GM12891 (cell line): ENCODE measurements at places on chromosomes 3 and 15.

DNA sequence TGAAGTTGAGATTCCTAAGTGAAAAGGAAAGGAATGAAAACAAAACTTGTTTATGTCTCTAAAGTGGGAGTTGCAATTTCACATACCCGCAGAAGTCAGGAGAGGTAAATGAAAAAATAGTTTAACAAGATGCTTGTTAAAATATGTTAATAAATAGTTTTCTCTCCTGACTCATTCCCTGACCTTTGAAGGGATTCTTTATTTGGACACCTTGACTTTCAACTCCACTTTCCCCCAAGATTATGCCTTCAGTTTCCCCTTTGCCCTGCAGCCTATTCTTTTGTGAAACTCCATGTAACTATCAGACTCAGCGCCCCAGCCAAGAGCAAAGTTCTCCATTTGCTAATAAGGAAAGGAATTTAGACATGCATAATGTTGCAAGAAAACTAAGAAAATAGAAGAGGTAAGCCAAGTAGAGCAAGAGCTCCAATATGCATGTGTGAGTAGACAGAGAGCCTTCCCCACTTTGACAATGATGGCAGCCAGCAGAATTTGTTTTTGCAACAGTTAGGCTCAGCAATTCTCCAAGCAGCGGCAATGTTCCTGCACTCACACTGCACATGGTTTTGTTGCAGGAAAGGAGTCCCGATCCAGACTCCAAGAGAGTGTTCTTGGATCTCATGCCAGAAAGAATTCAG is 61.2 kb downstream of the CD200 start:
- DNase-seq = no peak

DNA sequence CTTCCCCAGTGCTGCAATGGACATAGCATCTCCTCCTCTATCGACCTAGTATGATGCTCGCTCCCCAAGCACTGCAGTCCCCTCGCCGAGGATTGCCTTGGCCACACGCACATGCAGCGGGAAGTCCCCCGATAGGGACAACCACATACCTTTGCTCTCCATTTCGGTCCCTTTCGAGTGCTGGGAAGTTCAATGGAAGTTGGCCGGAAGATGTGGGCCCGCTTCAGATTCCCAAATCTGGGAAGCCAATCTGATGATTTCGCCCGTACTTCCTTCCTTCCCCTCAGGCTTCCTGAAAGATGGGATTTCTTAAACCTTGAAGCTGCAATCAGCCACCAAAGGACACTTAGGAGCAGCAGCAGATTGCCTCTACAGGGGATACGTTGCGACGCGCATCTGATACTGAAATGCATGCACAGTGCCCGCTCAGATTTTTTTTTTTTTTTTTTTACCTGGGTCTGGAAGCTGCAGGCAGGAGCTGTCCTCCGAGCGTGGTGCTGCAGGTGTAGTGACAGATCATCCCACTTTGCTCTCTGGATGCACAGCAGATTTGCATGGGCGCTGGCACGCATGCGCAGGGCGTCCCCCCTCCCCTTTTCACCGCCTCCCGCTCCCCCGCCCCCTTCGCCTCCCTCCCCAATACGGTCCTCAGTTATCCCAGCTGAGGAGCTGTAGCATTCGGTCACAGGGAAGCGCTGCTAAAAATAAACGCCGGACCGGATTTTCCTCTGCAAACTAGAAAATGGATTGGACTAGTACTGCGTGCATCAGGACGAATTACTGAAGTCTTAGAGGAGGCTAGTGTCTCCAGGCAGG is at the start of gene FGF12:
Gene FGF12 (minus strand): TSS at position 510 of the 816 bp plus-strand sequence.
- DNase-seq = no peak

- no peak for DNase-seq
Measured at GRCh38 chr3:27094721-27095120, 274.5 kb downstream of the NEK10 start.

- no peak for DNase-seq
Measured at GRCh38 chr3:37686220-37686619, 175.5 kb upstream of the CTDSPL start.

DNA sequence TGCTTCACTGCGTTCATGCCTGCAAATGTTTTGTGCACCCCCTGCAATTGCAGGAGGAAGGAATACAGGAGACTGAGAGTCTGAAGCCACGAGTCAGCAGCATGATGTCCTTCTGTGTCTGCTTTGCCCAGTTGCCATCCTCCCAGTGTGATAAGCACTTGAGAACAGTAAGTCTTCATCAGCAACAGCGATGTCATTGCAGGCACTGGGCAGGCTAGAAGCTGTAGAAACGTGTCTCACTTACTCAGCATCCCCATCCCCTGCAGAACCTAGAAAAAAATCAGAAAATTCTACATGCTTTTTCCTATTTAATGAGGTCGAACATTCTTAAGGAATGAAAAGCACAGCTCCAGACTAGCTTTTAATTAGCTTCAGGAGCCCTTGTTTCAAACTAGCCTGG is 156.5 kb upstream of the LPP start:
- no peak for DNase-seq

GRCh38 chr15:42427429-42428223 is 63.3 kb downstream of the ZNF106 start:
- no peak for DNase-seq

- DNase-seq = no peak
Measured at GRCh38 chr3:56899851-56900250, 98.1 kb upstream of the ARHGEF3 start.

DNA sequence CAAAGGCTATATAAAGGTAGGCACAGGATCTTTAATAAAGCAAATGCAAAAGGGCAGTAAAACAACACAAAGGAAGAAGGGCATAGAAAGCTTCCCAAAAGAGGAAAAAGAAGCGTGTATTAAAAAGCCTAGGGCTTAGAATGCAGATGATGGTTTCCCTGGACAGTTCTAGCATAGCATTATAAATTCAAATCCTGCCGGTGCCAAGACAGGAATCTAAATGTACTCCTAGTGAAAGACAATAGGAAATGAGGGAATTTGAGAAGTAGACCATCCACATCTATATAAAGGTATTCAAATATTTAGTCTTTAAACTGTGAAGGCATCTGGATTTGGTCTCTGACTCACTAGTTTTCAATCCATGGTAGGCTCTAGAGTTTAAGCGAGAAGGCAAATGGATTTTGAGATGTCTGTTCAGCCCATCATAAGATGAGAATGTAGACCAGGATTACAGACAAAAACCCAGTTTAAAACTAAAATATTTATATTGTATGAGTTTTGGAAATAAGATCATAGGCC is 431.8 kb downstream of the TBL1XR1 start:
- DNase-seq = no peak

DNA sequence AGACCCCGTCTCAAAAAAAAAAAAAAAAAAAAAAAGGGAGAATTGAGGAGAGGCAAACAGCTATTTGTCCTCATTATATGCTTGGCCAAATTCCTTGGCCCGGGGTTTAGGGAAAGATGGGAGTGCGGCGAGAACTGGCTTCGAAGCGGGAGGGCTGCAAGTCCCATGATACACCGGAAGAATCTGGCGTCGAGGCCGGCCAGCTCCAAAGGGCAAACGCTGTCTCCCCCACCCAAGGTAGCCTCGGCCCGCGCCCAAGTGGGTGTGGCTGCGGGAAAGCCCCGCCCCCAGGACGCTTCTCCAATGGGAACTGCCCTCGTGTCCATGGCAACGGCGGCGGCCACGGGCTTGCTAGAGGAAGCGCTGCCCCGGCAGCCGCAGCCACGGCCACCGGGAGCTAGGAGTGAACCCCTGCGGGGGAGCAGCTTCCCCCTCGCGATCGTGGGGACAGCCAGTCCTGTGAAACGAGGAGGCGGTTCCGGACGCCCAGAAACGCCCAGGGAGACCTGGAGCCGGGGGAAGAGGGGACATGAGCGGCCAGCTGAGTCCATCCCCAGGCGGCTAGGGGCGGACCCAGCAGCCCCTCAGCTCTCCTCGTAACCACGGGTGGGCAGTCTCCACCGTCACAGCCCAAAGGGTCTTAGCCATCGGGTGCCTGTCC is at the start of gene TTLL13:
Gene TTLL13 (plus strand): TSS at position 354 of the 661 bp plus-strand sequence. CDS start 1,075 bp downstream, outside the sequence.
- DNase-seq = peak; percentile 60

GRCh38 chr3:32076566-32076965 is 29.9 kb upstream of the GPD1L start:
- DNase-seq = no peak

DNA sequence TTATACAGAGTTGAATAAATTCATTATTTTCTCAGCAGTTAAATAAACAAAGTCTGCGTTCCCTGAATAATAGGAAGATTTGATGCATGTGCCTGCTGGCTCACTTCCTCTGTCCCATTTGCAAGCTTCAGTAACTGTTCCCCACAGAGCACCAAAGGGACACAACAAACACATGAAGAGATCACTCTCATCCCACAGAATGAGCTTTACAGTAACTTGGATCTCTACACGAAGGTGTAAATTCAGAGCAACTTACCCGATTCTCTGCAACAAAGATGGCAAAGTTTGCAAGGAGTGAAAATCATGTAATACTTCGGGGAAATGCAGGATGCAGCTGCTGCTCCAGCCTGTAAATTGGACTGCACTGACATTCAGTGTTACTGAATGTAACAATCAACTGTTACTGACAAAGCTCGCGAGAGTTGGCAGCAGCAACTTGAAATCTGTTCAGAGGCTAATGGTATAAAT is at the start of gene BCHE:
Gene BCHE (minus strand): TSS at position 366 of the 468 bp plus-strand sequence. CDS start 6,390 bp downstream, outside the sequence.
- no peak for DNase-seq

- DNase-seq = no peak
Measured at GRCh38 chr15:70956201-70956995, 63.8 kb downstream of the LRRC49 start.

DNA sequence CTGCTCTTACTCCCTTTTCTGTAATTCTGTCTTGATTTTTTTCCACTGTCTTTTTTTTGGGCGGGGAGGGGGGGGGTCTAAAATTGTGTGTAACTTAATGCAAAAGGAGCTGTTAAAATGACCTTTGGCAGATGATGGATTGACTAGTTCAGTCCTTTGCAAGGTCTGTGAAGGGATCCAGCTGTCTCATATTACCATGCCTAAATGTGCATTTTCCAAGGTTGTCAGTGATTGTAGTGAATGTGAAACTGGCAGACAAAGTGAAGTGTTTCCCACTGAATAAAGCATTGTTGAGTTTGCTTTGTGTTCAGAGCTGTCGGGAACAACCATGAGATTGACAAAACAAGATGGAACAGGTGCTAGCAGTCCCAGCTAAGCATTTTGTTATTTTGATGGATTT is 110.1 kb upstream of the SKOR1 start:
- DNase-seq = no peak

GRCh38 chr3:175346573-175347356 is 487.6 kb downstream of the NAALADL2 start:
- DNase-seq = no peak

GRCh38 chr3:165553371-165553770 is 283.9 kb downstream of the BCHE start:
- no peak for DNase-seq

DNA sequence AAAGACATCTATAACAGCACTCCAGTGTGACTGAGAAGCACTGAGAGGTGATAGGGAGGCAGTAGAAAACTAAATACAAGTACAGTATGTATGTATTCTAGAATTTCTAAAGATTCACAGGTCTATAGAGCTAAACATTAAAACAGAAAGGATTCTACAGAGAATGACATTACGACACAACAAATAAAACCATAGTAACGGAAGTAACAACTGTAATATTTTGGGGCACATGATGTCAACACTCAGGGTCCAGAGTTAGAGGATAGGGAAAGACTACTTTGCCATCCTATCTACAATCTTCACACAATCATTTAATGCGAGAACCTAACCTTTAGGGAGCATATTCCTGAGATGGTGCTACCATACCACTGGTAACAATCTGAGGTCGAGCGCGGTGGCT is 13.6 kb downstream of the UBXN7 start:
- no peak for DNase-seq

- no peak for DNase-seq
Measured at GRCh38 chr3:133955892-133956291, 60.2 kb upstream of the RAB6B start.

GRCh38 chr3:51716805-51717204 is 9.9 kb downstream of the GRM2 start:
- peak; percentile 9 for DNase-seq

DNA sequence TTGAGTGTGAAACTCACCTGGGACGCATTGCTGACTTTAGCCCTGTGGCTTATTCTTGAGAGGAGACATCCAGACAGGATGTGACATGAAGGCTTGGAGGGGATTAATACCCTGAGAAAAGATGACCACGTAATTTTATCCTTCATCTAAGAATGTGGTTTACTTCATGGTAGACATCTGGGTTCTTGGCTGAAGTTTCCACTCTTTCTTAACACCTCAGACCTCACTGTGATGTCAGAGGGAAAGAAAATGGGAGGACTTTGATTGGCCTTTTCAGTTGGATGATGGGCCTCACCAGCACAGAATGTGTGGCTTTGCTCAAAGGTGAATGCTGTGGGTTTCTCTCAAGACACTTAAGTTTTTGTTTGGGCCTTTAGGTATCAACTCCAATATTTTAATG is 16.5 kb downstream of the GORASP1 start:
- no peak for DNase-seq

- no peak for DNase-seq
Measured at GRCh38 chr3:30640851-30641250, 34.5 kb downstream of the TGFBR2 start.
